ENCODE measurements at places on chromosomes 12 and 14. TPM values are rescaled to one million over a fixed set of nuclear protein-coding genes. Genes with fewer than 3 reads are reported as not detected.

GRCh38 chr12:22535478-22535877 is 8.9 kb downstream of the C2CD5 start:
- no peak for DNase-seq

DNA sequence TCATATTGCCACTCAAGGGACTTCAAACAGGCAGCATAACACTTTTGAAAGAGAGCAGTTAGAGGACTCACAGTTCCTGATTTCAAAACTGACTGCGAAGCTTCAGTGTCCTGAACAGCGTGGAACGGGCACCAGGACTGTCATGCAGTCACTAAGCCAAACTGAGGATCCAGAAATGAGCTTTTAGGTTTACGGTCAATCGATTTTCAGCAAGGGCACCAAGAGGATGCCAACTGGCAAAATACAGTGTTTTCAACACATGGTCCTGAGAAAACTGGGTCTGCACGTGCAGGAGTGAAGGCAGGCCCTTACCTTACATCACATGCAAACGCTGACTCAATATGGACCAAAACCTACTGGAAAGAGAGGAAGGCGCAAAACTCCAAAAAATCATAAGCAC is 15.6 kb downstream of the BRF1 start:
- no peak for DNase-seq

CLEC6A gene
- total RNA-seq, result not detected

SMOC1 gene
- total RNA-seq, result 0.25 TPM

DNA sequence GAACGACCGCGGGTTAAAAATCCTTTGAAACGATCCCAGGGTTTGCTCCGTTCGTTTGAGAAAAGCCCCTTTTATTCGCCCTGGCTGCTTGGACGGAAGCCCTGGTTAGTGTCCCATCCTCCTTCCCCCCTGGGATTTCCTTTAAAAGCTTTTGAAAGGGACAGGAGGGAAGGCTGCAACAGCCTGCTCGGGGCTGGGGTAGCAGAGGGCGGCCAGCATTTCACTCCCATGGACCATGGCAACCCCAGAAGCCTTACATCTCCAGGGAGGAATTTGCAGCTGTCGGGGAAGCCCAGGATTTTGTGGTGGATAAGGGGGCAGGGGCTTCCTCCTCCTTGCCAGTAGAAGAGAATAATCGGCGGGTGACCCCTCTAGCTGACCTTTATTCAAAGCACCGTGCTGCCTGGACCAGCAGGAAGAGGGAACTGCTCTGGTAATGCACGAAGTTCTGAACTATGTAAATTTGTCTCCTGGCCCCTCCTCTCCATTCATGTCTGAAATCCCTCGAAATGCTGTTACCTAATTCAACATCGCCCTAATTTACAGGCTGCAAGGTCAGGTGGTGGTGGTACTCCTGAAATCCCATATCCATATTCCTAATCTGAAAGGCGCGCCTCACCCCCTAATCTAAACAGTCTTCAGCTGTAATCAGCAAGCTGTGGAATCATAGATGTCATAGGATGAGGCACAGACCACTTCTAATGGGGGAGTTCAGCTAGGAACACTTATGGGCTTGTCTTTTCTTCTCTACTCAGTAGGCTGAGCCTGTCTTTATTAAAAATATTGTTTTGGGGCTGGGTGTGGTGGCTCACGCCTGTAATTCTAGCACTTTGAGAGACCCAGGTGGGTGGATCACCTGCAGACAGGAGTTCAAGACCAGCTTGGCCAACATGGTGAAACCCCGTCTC is 1.0 kb upstream of the CLIP1 start:
- peak; percentile 36 for DNase-seq

MGAT4C gene
- under 0.01 TPM for total RNA-seq

DNA sequence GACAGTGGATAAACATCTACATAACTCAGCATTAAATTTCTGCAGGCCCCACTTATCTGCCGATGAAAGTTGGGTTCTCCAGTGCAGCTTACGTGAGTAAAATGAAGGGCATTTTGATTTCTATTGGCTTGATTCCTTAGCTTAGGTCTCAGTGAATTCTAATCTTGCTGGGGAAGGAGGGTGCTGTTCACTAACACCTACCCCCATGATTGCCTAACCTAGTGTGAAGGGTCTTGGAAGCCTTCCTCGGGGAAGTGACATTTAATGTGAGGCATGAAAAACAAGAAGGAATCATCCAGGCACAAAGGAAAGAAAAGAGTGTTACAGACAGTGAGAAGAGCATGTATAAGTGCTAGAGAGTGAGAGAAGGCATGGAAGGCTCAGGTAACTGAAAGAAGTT is 81.0 kb downstream of the DAAM1 start:
- no peak for DNase-seq

GRCh38 chr12:110224379-110225304 is 56.4 kb upstream of the ATP2A2 start:
- DNase-seq, result peak; percentile 94

DNA sequence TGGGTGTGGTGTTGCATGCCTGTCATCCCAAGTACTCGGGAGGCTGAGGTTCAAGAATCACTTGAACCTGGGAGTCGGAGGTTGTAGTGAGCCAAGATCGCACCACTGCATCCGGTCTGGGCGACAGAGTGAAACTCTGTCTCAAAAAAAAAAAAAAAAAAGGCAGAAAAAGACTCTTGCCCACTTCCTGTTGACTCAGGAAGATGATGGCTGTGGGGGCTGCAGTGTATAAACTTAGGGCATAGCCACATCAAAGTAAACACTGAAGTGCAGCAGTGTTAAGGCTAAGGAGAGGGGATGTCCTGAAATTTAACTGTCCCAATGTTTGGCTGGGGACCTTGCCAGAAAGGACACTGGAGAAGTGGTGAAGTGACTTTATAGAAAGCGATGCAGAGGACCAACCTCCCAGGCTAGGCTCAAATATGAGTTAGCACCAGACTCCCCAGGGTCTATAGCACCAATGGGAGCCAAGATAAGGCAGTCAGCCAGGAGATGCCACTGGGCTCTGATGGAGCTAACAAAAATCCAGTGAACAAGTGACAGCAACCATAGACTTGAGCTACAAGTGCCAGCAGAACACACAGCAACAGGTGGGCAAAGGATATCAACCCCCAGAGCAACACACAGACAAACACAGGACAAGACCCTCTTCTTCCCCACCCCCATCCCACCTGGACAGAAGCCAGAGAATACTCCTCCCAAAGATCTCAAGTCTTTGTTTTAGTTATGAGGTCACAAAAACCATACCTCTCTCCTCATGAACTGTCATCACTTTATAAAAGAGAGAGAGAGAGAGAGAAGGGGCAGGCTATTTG is 28.0 kb downstream of the NELL2 start:
- DNase-seq, result no peak

IFNG-AS1 gene
- 0.09 TPM for total RNA-seq

- no peak for DNase-seq
Measured at GRCh38 chr14:81440041-81440440, 39.9 kb upstream of the STON2 start.

DNA sequence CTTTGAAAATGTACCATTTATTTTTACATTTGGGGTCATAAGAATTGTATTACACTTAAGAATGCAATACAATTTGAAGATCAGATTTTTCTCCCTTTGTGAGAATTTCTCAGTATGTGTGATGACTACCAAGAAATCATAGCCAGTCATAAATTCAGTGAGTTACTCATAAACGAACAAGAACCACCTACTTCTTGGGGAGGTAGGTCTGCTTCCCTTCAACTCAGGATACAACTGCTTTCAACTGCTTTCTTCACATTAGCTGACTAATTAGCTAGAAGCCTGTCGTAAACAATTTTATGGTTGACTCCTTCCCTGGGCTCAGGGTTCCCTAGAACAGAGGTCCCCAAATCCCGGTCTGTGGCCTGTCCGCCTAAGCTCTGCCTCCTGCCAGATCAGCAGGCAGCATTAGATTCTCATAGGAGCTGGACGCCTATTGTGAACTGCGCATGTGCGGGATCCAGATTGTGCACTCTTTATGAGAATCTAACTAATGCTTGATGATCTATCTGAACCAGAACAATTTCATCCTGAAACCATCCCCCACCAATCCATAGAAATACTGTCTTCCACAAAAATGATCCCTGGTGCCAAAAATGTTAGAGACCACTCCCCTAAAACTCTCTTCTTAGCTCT is 3.7 kb downstream of the ANG start:
- no peak for DNase-seq

NELL2 gene
- total RNA-seq, result 4.6 TPM
